Stimulated activated CD8-positive, alpha-beta memory T cell treated with anti-CD3 and anti-CD28 coated beads, Interleukin-4, amount 100 ng/mL, for 24 hours (primary cell): ENCODE measurements at places on chromosomes 4 and X.

DNA sequence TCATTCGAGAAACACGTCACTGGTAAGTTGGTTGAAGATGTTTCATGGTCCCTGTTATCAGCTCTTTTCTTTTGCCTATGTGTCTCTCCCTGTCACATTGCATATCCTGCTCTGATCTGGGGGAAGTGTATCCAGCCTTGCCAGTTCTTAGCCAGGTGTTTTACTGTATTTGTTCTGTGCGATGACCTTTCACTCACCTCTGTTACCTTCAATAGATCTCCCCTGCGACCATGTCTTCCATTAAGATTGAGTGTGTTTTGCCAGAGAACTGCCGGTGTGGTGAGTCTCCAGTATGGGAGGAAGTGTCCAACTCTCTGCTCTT, 2.6 kb downstream of the RGN start:
- no peak for DNase-seq

DNA sequence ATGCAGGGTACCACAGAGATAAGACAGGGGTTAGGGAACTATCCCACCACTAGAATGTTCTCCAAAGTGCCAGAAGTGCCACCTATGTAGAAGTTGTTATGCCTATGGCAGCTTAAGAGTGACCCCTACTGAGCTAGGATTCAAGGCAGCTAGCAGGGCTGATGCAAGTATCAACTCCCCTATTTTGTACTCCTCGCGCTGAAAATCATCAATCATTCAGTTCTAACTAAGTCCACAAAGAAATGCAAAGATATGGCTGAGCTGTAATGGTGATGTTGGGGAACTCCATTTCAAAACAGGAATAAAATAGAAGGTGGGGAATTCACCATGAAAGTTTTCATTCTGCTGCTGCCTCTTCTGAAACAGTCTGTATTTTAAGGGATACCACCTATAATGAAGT, 13.8 kb downstream of the ACSL4 start:
- no peak for DNase-seq

DNA sequence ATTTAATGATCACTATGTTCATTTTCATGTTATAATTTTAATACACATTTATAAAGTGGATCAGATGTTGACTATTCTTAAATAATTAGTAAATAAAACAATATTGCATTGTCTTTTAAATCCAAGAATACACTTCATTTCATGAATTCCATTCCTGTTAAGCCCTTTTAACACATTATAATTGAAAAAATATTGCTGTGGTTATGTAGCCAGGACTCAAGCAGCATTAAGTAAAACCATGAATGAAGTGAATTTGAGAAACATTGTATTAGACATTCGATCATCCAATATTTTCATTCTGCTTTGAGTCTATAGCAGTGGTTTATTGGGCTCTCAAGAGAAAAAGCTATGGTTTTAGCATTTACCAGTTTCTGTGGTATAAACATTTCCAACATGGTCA, 94.2 kb upstream of the RAPGEF2 start:
- DNase-seq, result no peak

- DNase-seq, result no peak
Observed at GRCh38 chrX:46912098-46912602, at the start of gene JADE3. JADE3 (plus strand) TSS chrX:46912421; CDS start chrX:46984895, 72,474 bp downstream.

DNA sequence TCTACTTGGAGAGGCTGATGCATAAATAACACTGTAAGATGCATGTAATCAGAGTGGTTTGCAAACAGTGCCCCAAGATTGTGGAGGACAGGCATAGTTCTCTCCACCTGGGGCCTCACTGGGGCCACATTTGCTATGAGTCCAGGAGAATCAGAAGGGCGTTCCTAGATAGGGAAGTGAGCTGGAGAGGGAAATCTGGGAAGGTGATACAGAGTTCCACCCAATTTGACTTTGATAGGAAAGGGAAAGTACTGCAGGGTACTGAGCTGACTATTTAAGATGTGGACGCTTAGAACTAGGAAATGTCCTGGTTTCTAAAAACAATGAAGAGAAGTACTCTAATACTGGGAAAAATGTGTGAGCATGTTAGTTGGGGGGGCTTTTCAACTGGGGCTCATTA, 33.9 kb downstream of the FAM9C start:
- DNase-seq, result no peak

GRCh38 chrX:138031715-138032114, 465.8 kb downstream of the ZIC3 start:
- no peak for DNase-seq

DNA sequence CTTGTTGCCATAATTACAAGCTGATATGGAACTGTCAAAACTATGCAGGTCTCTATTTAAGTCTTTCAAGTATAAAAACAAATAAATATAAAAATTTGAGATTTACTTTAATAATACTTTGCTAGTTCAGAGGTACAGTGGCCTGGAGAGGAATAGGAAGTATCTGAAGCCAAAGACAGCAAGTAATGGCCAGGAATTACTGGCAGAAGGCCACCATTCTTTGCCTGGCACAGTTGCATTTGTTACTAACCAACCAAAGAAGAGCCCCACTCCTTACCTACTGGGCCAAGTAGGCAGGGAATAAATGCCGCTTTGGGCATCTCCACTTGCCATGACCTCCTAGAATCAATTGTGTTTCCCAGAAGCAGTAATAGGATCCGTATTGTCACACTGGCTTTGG, 13.8 kb upstream of the ADAMTS3 start:
- DNase-seq, result no peak

DNA sequence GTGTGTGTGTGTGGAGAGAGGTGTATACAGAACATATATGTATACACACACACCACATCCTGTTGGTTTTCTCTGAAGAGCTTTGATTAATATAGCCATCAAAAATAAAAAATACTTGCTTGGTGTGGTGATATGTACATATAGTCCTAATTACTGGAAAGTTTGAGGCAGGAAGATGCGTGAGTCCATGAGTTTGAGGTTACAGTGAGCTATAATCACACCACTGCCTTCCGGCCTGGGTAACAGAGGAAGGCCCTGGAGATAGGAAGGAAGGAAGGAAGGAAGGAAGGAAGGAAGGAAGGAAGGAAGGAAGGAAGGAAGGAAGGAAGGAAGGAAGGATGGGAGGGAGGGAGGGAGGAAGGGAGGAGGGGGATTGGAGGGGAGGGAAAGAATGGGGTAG, 360.4 kb upstream of the CPEB2 start:
- DNase-seq, result no peak

DNA sequence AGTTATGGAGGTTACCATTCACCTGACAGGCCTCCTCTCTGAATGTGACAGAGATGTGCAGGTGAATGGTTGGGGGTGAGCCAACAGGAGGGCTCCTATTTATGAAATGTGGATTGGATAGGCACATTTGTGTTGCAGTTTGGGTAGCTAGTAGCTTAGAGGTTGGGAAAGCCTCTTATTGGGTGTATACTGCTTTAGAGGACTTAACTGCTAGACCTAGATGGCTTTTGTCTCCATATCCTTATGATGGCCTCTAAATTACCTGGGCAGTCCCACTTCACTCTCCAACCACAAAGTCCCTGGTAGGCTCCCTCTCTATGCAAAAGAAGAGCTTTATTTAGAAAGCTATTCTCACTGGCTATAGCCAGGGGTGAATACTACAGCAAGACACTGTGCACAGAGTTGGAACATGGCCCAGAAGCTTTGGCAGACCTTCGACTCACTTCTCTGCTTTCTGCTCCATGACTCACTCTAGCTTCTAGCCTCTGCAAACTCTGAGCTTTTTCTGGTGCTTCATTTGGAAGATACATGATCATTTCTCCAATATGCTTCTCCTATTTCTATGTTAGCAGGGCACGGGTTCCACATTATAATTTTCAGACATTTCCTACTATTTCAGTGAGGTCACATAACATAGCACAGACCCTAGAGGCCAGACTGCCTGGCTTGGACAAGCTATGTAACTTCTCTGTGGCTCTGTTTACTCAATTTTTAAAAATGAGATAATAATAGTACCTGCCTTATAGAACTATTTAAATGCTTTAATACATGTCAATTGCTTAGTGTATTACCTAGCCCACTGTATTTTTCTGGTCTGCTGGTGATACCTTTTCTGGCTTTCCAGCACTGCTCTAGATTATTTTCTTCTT, 6.0 kb upstream of the VGLL1 start:
- DNase-seq, result no peak

DNA sequence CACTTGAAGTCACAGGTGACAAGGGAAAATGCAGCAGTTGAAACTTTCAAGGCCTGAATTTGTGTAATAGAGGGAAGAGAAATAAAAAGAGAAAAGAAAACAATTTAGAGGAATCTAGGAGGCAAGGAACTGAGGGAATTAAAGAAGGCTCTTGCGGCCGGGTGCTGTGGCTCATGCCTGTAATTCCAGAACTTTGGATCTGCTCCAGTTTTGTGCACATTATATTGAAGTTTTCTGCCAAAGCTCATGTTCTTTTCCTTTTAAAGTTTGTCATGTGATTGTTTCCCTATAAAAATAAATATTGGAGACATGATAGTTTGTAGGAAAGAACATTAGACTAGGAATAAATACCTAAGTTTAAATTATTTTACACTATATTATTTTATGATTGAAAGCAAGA, 433.9 kb upstream of the CPEB2 start:
- no peak for DNase-seq

DNA sequence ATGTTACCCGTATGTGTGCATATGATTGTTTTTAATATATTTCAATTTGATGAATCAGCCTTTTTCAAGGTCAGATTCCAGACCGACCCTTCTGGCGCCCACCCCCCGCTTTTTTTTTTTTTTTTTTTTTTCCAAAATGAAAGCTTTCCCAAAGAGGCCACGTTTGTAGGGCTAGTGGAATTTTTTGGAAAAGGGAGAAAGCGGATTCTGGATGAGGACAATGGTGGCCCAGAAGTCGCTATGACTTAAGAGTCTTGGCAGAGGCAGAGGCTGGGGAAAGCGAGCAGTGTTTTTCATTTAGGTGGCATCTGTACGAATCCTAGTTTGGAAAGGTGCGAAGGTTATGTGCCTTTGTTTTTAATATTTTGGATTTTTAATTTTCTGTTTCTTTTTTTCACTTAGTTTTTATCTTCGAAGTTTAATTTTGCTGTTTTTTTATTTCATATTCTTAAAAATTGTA, 14.6 kb downstream of the NDUFB11 start:
- DNase-seq, result no peak

DNA sequence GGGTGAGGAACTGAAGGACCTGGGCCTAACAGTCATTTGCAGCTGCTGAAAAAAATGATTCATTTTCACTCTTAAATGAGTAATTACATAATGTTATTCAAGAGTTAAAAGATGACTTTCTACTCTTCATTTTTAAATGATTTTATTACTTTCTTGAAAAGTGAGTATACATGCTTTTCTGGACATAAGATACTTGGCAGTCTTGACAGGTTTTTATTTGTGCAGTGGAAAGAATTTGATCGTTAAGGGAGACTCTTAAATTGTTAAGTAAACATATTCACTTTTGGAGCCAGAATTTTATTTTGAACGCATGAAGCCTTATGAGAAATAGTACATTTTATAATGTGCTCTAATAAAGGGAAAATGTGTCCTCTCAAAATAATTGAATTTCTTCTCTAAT, 245.7 kb downstream of the TENM3 start:
- DNase-seq, result no peak

- no peak for DNase-seq
Observed at GRCh38 chr4:188822698-188823097, 683.5 kb downstream of the TRIML1 start.

- no peak for DNase-seq
Observed at GRCh38 chrX:55593756-55594257, 29.4 kb upstream of the FOXR2 start.

DNA sequence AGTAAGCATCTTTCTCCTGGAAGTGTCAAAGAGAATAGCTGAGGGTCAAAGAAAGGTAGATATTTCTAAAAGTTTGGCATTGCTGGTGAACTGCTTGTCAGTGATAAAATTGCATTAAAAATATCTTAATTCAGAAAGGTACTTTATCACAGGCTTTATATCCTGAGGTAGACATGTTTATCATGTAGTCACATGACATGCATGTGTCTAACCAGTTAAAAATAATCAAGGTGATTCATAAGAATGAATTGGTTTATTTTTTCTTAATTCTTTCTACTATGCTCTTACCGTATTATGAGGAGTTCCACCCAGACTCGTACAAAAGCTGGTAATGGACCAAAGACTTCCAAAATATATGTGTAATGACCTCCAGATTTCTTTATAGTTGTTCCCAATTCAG, 6.1 kb downstream of the SLC7A11 start:
- no peak for DNase-seq

- DNase-seq, result no peak
Observed at GRCh38 chr4:30117433-30117832, 602.7 kb upstream of the PCDH7 start.

DNA sequence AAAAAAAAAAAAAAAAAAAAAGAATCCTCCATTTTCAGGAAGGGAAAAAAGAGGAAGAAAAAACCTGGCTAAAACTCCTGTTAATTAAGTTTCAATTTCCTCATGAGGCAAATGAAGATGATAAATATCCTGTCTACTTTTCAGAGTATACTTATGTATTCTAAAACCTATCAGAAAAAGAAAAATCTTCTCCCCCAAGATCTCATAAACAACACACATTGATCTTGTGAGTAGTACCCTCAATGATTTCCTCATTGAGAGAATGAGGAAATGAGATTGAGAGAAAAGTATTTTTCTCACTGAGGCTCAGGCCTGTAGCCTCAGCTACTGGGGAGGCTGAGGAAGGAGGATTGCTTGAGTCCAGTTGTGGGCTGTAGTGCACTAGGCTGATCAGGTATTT, 146.7 kb downstream of the TET2 start:
- DNase-seq, result no peak
